Amniotic epithelial cell (primary cell): ENCODE measurements at places on chromosomes 7 and 10.
A peak's percentile ranks its signal among the peaks of the same experiment; 100 is the strongest.

GRCh38 chr7:14403587-14403986 lies 414.1 kb upstream of the ETV1 start:
- no peak for DNase-seq

DNA sequence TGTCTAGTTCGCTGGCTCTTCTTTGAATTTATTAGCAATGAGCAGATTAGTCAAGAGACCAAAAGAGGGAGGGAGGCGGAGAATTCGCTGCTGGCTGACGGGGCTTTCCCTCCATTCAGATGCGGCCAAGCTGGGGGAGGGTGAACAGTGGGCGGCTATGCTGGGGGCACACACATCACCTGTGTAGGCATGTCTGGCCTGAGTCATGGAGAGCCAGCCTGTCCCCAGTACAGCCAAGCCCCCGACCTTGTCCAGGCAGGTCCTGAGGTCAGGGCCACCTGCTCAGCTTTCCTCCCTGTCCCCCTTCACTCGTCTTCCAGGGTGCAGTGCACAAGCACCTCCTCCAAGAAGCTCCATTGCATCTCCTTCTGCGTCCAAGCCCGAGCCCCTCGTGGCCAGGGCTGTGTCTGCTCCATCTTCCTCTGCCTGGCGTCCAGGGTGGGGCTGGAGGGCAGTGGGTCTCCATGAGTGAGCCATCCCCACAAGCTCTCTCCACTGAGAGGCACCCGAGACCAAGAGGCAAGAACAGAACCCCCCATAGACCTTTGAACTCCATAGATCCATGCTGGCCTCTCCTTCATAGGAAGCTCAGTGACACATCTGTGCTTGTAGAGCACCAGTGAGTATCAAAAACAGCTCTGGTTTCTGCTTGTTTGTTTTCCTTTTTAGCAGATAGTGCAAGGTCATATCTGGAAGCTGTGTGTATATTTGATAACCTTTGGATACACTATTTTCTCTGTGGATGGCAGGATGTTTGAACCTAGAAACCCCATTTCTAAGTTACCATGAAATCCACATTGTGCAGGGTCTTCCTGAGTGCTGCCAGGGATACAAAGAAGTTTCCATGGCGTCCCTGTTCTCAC lies 1.9 kb upstream of the DEPP1 start:
- no peak for DNase-seq

- DNase-seq, result peak; percentile 17
Observed at GRCh38 chr7:115678086-115678982, 352.2 kb downstream of the TFEC start.

DNA sequence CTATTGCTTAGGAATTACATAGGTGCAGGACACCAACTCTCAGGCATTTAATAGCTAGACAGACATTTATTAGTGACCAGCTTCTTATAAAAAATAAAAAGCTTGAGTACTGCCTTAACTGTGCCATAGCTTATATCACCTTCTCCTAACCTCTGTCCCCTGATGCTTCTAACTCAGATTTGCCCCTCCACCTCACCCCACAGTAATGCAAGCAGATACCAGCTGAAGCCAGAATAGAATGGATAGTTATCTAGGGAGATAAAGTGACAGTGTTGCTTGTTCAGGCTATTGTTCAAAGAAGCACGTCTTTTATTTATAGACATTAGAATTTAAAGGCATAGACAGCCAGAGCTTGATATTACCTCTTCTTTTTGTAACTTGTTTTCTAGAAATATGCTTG lies 99.6 kb upstream of the GLCCI1 start:
- DNase-seq, result no peak

GRCh38 chr7:2719007-2719406 lies 31.0 kb downstream of the AMZ1 start:
- no peak for DNase-seq

- peak; percentile 94 for DNase-seq
Observed at GRCh38 chr10:110706690-110707098, 62.6 kb downstream of the RBM20 start.

GRCh38 chr7:46387646-46388045 lies 466.6 kb upstream of the IGFBP3 start:
- peak; percentile 83 for DNase-seq

GRCh38 chr10:127012769-127013152 lies 107.5 kb downstream of the DOCK1 start:
- no peak for DNase-seq

GRCh38 chr7:43703573-43703972 lies 25.8 kb downstream of the COA1 start:
- DNase-seq, result no peak

- DNase-seq, result no peak
Observed at GRCh38 chr10:102652170-102652916, 8.1 kb downstream of the TRIM8 start.

DNA sequence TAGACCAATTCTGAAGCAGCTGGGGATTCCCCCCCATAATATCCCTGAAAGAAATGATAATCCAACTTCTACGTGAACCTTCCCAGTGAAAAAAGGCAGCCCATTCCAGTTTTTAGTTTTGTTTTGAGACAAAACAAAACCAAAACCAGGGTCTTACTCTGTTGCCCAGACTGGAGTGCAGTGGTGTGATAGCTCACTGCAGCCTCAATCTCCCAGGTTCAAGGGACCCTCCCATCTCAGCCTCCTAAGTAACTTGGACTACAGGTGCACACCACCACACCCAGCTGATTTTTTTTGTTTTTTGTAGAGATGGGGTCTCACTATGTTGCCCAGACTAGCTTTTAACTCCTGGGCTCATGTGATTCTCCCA lies 12.5 kb upstream of the ARPC1A start:
- no peak for DNase-seq

DNA sequence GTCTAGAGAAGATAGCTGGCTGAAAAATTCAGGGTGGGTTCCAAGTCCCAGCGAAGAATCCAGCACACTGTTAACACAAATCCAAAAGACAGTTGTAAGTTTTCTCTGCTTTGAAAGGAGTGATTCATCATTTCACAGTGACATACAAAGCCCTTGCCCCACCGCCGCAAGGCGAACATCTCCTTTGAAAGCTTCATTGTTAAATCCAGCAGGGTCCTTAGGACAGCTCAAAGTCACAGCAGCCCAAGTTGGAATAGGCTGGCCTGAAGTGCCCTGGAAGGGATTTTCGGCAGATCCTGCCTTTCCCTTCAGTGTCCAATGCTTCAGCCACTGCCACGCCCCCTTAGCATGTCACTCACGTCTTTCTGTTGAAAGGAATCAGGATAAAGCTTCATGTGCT lies 526.1 kb downstream of the CALN1 start:
- DNase-seq, result no peak

DNA sequence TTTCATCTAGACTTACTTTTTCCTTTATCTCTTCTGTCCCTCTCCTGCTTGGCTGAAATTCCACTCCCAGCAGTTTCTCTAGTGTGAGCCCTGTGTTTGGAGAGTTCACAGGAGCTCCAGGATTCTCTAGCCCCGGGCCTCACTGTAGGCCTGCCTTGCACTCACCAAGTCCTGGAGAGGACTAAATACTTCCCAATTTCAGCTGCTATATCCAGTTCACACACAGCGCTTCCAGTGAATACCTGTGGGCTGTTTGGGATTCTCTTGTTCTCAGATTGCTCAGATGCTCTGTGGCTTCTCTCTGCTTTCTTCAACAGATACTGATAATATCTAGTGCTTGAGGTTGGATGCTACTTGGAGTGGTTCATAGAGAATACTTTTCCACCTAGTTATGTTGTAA lies 46.0 kb downstream of the MINPP1 start:
- DNase-seq, result peak; percentile 77

- DNase-seq, result no peak
Observed at GRCh38 chr7:98994046-98994944, 116.0 kb downstream of the TRRAP start.

DNA sequence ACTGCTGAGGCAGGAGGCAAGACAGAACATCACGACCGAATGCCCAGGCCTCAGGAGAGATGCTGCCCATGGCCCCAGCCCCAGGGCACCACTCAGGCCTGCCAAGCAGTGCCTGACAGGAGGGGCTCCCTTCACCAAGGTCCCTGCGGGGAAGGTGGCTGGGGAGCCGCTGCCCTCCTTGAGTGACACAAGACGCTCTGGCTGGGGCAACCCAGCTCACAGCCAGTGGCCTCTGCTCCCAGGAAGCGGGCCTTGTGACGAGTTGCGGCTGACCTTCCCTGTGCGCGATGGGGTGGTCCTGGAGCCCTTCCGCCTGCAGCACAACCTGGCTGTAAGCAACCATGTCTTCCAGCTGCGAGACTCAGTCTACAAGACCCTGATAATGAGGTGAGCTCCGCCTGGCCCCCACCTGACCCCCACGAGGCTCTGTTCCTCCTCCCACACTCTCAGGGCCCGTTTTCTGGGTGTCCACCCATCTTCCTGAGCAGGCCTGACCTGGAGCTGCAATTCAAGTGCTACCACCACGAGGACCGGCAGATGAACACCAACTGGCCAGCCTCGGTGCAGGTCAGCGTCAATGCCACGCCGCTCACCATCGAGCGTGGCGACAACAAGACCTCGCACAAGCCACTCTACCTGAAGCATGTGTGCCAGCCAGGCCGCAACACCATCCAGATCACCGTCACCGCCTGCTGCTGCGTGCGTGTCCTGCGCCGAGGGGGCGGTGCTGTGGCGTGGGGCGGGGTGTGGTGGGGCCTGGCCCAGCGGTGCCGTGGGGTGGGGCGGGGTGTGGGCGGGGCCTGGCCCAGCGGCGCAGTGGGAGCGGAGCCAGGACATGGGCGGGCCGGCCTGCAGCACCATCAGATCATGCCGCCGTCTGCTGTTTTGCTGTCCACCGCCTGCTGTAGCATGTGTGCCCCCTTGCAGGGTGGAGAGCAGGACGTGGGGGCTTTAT lies 12.8 kb downstream of the ZMIZ2 start:
- peak; percentile 56 for DNase-seq

- no peak for DNase-seq
Observed at GRCh38 chr7:138164804-138165203, 88.5 kb downstream of the AKR1D1 start.

DNA sequence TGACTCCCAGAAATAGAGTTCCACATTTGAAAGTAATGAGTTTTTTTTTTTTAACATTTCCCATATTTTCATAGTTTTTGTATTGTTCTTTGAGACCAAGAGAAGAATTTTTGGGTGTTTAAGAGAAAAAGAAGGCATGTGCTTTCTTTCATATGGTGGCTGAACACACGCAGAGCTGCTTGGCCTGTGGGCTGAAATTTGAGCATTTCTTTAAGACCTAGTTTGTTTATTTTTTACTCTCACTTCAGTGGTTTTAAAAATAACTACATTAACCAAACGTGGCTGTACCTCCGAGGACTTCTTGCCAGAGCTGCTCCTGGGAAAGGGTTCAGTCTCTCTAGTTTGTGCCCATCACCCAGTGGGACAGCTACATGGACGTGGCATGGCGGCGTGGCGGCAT lies 58.3 kb downstream of the INPP5A start:
- DNase-seq, result no peak

- DNase-seq, result peak; percentile 93
Observed at GRCh38 chr10:110901954-110902819, 16.8 kb downstream of the BBIP1 start.

DNA sequence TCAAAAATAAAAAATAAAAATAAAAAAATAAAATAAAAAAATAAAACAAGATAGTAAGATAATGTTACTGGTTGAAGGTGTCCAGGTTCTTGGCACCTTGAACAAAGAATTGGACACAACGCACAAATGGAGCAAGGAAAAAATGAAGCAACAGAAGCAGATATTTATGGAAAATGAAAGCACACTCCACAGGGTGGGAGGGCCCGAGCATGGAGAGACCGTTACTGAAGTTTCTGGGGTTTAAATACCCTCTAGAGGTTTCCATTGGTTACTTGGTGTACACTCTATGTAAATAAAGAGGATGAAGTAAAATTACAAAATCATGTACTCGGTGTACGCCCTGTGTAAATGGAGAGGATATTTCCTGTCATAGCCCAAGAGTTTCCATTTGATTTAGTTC lies 15.7 kb upstream of the PFKP start:
- no peak for DNase-seq

GRCh38 chr10:113770346-113770745 lies 18.9 kb downstream of the PLEKHS1 start:
- no peak for DNase-seq

DNA sequence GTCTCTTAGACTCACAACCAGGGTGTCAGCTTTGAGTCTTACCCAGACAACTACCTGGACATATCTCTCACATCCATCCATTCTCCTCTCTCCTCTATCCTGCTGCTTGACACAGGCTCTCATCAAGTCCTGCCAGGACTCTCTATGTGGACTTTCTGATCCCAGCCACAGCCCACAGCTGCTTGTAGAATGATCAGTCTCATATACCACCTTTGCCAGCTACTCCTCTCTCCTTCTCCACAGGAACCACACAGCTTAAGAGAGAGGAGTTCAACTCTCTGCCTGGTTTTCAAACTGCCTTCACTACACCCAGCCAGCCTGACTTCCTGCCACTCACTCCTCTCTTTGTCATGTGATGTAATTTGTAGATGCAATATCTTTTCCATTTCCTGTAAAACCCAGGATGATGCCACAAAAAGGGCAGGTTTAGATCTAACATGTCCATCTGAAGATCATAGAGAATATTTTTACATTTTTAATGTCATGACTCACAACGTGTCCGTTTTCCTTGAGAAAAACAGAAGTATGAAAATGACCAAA lies 154.0 kb downstream of the RAB11FIP2 start:
- DNase-seq, result no peak

DNA sequence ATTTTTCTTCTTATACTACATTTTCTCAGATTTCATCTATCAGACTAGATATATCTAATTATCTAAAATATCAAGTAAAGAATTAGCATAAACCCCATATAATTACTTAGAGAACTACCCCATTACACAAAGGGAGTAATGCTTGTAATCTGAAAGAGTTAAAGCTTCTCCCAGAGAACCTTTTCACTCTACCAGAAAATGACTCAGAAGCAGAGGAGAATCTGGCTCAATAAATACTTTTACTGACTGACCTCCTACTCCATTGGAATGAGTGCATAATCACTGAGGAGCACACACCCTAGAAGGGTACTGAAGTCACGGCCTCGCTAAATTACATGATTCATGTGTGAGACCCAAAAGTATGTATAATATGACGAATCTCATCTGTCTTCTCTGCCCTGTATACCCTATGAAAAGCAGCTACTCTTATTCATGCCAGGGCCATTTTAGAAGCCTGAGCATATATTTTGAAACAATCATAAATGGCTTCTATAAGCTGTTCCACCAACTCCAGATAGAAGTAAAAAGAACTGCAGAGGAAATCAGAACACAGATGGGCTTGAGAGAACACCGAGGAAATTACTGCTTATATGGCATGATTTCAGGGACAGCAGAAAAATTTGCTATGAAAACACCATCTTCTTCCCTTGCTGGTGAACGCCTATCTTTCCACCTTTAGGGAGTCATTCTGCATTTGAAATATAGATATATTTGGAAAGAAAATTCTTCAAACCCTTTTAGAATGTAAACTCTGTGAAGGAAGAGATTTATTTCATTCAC lies 32.7 kb downstream of the DNMBP start:
- peak; percentile 92 for DNase-seq
